ENCODE measurements at places on chromosomes 6 and 20.

DNA sequence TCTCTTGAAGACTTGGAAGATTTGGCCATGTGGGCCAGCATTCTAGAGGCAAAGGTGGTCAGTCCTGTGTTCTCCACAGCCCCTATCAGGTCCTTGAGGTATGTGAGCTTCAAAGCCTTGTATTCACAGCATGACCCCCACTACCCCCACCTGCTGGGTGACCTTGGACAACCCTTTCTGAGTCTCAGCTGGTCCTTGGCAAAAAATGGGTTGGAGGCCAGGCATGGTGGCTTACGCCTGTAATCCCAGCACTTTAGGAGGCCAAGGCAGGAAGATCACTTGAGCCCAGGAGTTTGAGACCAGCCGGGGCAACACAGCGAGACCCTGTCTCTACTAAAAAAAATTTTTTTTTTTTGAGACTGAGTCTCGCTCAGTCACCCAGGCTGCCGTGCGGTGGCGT, 42.6 kb downstream of the UBE2V1 start:
- no peak for DNase-seq

- no peak for DNase-seq
Measured at GRCh38 chr20:3987296-3987695, 28.1 kb downstream of the RNF24 start.

- DNase-seq = no peak
Measured at GRCh38 chr6:49847014-49847413, 19.3 kb downstream of the CRISP1 start.

DNA sequence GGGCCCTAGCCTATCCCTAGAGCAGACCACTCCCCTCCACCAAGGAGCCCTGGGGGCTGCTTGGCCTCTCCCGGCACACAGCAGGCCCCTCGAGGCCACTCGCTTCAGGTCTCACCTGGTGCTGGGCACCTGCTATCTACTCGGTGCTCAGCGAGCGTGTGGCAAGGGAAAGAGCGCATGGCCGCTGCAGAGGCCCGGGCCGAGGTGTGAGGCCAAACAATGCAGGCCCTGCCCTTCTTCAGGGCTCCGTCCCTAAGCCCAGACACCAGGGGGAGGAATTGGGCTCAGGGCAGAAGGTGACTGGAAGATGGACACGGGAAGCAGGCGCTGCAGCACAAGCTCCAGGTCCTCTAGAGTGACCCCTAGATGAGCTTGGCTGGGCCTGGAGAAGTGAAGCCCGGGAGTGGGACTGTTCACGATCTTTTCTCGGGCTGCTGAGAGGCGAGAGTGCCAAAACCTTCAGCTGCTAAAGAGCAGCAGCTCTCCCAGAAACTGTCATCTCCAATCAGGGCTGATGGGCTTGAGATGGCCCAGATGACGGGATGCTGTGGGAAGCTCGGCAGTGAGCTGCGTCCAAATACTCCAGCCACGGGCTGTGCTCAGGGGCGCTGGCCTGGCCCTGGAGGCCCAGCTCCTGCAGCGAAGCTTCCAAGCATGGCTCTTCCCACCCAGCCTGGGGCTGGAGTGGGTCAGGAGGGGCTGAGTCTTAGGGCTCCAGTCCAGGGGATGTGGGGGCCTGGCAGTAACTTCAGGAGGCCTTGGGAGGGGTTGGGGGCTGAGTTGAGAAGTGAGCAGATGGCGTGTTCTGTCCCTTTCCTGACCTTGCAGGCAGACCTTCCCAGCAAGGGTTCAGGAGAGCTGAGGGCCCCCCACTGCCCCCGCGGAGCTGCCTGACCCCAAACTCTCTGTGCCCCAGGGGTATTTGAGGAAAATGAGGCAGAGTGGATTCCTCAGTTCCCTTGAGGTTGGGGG, 43.7 kb downstream of the APCDD1L start:
- DNase-seq = no peak

DNA sequence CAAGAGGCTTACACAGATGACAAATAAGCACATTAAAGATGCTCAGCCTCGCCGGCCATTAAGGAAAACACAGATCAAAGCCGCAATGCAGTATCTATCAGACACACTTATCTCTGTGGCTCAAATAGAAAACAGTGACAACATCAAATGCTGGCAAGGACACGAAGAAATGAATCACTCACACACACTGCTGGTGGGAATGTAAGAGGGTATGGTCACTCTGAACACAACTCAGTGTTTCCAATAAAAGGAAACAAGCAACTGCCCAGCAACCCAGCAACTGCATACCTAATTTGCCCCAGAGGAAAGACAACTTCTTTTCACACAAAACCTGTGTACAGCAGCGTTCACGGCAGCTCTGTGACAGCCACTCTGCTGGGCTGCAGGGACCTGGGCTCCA, 155.8 kb downstream of the WDR27 start:
- no peak for DNase-seq

DNA sequence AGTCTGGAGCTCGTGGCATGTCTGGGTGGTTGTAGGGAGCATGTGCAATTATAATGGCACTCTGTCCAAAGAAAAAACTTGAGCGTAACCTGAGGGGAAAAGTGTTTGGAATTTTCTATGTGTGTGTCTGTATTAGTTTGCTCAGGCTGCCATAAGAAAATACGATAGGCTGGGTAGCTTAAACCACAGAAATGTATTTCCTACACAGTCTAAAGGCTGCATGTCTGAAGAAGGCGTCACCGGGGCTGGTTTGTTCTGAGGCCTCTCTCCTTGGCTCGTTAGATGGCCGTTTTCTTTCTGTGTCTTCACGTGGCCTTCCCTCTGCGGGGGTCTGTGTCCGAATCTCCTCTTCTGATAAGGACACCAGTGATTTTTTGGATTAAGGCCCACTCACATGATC, 59.0 kb downstream of the IGF2R start:
- no peak for DNase-seq

DNA sequence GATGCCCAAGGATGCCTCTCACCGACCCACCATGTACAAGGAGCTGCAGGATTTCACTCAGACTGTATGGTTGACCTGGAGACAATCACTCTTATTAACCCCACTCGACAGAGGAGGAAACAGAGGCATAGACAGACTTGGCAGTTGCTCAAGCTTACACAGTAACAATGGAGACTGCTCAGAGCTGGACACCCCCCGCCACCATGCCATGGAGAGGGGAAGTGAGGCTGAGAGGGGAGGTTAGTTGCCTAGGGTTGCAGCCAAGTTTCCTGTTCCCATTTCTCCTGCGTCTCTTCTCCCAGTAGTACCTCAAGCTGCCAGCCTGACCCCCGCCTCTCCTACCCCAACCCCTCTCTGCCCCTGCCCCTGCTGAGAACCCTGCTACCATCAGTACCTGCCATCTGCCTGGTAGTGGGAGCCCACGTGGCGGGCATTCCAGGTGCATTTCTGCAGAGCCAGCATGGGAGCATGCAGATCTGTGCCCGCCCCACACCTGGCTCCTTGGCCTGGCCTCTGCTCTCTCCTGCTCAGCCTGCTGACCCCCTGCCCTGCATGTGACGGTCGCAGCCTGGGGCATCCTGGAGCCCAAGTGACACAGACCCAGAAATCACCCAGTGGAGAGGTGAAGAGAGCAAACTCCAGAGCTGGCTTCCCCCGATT, 157.7 kb downstream of the PREX1 start:
- no peak for DNase-seq

GRCh38 chr20:63947638-63948456, 8.4 kb downstream of the UCKL1 start:
- peak; percentile 38 for DNase-seq
